Naive thymus-derived CD8-positive, alpha-beta T cell (primary cell): ENCODE measurements at places on chromosomes 5 and 9.

- no peak for DNase-seq
Measured at GRCh38 chr5:180783340-180784052, 19.1 kb downstream of the MGAT1 start.

DNA sequence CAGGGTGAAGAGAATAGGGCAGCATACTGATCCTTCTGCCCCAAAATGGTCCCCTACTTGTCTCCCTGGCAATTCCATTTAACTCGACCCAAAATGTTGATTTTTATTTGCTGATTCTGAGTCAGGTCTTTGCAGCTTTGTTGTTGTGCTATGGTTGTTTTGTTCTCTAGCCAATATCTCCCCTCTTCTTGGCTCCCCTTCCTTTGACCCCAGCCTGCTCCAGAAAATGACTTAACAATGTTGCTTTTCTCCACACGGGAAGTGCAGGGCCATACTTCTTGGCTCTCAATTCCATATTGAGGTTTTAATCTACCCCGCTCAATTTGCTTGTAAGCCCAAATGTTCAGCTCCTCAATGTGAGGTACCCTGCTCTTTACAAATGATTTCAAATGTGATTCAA lies 330.0 kb downstream of the RASEF start:
- DNase-seq, result no peak

- DNase-seq, result no peak
Measured at GRCh38 chr5:1360861-1361260, 16.0 kb upstream of the CLPTM1L start.

- no peak for DNase-seq
Measured at GRCh38 chr5:40958811-40959210, 49.5 kb downstream of the C7 start.

- no peak for DNase-seq
Measured at GRCh38 chr5:110909415-110909814, 162.1 kb upstream of the TSLP start.
